ENCODE measurements at places on chromosomes 7 and 10.

GRCh38 chr10:114304017-114304570 is 65.0 kb downstream of the VWA2 start:
- peak; percentile 33 for DNase-seq

GRCh38 chr10:119408969-119409371 is 133.5 kb downstream of the RGS10 start:
- DNase-seq, result no peak

DNA sequence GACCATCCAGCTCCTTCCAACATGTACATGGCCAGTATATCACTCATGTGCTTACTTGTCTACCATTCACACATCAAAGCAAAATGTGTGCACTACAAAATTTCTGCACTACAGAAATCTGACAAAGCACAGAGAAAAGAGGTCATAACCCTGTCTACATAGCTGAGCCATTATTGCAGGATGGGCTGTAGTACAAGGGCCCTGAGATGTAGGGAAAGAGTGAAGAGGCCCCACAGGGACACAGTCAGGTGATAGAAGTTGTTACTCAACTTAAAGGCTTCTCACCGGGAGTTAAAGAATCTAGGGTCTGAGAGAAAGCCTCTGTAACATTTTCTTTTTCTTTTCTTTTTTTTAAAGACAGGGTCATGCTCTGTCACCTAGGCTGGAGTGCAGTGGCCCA is 17.5 kb downstream of the AVPI1 start:
- DNase-seq, result no peak

DNA sequence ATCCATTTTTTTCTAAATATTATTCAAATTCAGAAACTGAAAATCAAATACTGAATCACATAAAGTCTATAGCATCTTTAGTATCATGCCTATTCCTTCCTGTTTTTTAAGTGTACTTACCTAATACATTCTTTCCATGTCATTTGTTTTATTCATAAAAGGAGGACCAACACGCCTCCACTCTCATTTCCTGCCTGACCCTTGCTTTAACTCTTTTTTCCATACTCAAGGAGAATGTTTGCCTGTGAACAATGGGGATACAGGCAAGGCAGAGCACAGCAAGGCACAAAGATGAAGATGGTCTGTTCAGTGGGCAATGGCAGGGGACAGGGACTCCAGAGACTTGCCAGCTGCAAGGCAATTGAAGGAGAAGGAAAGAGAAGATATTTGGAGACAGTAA is 121.2 kb upstream of the FEZF1 start:
- no peak for DNase-seq

GRCh38 chr10:10687751-10688150 is 329.9 kb upstream of the CELF2 start:
- DNase-seq, result no peak

DNA sequence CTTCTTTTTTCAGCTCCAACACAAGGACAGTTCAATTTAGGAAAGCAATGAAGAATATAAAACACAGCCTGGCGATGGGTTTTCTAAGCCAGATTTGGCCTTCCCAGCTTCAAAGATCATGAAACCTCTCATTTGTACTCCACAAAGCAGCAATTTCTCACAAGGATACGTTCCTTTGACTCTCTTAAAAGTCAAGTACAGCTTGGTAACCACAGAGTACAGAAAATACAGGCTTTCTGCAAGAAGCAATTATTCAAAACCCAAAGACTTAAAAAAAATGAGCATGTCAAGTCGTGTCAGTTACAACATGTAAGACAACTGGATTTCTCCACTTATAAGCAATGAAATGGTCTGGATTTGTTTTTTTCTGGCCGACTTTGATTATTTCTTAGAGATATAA is 321.4 kb downstream of the FGFR2 start:
- no peak for DNase-seq

DNA sequence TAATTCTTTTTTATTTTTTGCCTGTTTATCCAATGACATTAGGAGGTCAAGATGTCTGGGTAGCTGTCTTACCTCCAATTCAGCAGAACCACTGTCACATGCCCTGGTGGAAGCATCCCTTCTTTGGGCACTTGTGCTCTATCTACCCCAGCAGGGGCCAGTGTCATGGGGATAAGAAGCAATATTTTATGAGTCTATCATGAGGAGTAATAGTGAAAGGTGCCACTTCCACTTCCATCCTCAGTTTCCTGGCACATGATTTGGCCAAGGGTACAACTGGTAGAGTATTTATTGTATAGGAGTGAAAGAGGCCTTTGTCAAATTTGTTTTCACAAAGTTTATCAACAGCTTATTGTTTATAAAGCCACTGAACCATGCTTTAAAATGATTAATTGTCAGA is 112.5 kb downstream of the CCDC71L start:
- no peak for DNase-seq

DNA sequence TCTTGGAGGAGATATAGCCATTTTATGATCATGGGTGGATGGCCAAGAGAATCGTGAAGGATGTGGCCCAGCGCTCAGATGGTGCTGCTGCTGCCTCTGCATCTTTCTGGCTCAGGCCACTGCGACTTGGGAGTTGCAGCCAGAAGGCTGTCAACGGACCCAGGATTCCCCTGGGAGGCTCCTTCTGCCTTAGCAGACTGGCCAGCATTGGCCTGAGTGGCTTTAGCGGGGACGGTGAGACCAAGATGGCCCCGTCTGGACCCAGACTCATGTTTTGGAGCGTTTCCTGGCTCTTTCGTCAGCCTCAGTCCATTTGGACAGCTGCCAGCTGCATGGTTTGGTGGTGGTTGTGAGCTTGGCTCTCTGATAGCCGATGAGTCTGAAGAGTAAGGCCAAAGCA is 97.2 kb downstream of the GALNT17 start:
- DNase-seq, result no peak

- no peak for DNase-seq
Observed at GRCh38 chr7:26337232-26337865, 45.7 kb downstream of the SNX10 start.

Measured in CMK (cell line).